ENCODE measurements at places on chromosomes 5 and 9.

- DNase-seq = no peak
- H3K4me3 ChIP-seq = no peak overlapping the region
- H3K4me1 ChIP-seq = no peaks in the 10 kb centered on the region
- no peaks in the 10 kb centered on the region for H3K36me3 ChIP-seq
- H3K27me3 ChIP-seq = no peaks in the 10 kb centered on the region
- H3K27ac ChIP-seq = no peak overlapping the region
These were observed 28.1 kb upstream of the HRH2 start for GRCh38 chr5:175629793-175630192.

GRCh38 chr9:22446589-22446949, at the start of gene DMRTA1:
TSS of gene DMRTA1 (plus strand) at chr9:22446824. CDS start at chr9:22447066, 242 bp downstream.
- no peaks in the 10 kb centered on the region for H3K36me3 ChIP-seq
- H3K4me1 ChIP-seq = no peaks in the 10 kb centered on the region
- DNase-seq = peak; percentile 84
- peak within 1 kb of the TSS; percentile 77 for H3K4me3 ChIP-seq
- no peak within 1 kb of the TSS for H3K27ac ChIP-seq
- no peaks in the 10 kb centered on the region for H3K27me3 ChIP-seq

DNA sequence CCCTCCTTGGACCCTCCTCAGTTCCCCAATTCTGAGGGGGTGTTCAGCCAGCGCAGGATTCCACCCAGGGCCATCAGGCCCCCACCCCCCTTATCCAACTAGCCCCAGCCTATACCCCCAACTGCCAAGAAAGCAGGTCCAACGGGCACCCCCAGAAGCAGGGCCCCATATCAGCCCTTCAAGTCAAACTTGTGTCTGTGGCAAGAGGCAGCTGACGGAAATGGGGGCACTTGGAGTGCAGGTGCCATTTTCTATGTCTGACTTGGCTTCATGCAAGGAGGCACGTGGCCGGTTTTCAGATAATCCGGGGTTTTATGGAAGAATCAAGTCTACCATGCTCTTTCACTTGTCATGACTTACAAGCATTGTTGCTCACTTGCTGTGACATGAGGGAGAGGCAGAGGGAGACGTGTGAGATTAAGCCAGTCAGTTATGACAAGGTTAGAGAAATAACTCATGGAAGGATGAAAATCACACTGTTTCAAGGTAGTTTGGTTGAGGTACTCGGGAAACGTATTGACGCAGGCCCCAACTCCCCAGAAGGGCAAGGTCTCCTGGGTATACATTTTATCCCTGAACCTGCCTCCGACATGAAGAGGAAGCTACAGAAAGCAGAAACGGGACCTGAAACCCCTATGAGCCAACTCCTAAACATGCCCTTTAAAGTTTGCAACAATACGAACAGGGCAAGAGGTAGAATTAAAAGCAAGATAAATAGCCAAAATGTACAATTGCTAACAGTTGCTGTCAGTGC, 26.5 kb upstream of the CLPTM1L start:
- peaks cover 43% of the 10 kb centered on the region for H3K4me1 ChIP-seq
- no peak overlapping the region for H3K4me3 ChIP-seq
- H3K27me3 ChIP-seq = no peaks in the 10 kb centered on the region
- no peak for DNase-seq
- H3K36me3 ChIP-seq = no peaks in the 10 kb centered on the region
- H3K27ac ChIP-seq = no peak overlapping the region

DNA sequence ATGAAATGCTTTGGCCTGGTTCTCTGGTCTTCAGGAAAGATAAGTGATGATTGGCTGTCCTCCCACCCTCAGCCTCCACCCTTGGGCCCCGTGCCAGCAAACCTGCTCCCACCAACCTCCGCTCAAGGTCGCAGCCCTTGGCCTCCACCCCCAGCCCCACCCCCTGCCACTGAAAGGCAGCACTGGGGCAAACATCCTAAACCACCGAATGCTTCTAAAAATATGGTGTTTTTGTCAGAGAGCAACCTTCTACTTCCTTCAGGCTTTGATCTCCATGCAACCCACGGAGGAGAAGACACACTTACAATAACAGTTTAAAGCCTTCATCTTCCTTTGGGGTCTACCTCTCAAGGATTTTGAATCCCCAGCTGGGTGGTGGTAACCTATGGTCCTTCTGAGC, 24.0 kb upstream of the TCF7 start:
- no peaks in the 10 kb centered on the region for H3K36me3 ChIP-seq
- no peak for DNase-seq
- no peak overlapping the region for H3K4me3 ChIP-seq

DNA sequence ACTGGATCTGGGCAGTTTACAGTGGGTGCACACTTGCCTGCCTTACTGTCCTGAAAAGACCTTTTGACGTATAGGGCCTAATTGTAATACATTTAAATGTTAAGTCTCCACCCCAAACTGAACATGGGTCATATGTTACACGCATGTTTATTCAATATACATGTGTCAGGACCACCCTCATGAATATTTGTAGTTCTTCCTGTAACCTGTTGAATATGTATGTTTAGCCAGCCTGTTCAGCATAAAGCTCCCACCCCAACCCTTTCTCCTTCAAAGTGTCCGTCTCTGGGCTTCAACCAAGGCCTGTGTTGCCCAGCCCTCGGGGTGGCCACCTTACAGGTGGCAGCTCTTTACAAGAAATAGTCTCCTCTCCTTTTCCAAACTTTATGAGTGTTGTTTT, 180.9 kb upstream of the DAP start:
- no peaks in the 10 kb centered on the region for H3K4me1 ChIP-seq
- H3K4me3 ChIP-seq = no peak overlapping the region
- H3K36me3 ChIP-seq = no peaks in the 10 kb centered on the region
- DNase-seq = no peak
- no peaks in the 10 kb centered on the region for H3K27me3 ChIP-seq
- H3K27ac ChIP-seq = no peak overlapping the region

DNA sequence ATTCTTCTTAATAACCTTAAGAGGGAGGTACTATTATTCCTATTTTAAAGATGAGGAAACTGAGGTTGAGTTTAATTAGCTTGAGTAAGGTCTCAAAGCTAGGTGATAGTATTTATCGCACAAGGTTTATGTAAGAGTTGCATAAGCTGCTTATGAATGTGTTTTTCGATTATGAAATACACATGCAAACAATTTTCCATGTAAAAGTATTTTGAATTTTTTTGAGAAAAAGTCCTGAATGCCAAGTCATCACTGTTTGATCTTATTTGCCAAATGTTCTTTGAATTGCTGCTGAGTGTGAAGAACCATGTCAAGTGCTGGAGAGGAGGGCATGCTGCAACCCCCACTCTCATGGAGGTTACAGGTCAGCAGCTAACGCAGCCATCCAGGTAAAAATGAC, 174.4 kb downstream of the CARTPT start:
- peaks cover 7% of the 10 kb centered on the region for H3K4me1 ChIP-seq
- H3K27me3 ChIP-seq = no peaks in the 10 kb centered on the region
- H3K36me3 ChIP-seq = no peaks in the 10 kb centered on the region
- no peak for DNase-seq

DNA sequence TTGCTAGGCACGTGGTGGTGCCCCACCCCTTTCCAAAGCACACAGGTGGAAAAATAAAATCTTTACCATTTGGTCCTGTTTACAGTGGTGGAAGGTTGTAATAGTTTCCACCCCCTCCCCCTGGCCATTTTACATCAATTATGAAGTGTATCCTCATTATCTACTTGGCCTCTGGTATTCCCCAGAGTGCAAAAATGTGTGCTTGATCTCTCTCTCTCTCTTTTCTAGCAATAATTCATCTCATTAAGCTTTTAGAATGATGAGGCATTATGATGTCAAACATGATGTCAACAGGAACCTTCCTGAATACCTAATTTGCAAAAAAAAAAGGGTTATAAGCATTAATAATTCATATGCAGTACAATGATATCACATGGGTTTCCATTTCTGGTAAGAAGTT, 3.1 kb downstream of the PDE8B start:
- no peak overlapping the region for H3K27ac ChIP-seq
- H3K27me3 ChIP-seq = peaks cover 13% of the 10 kb centered on the region
- H3K4me3 ChIP-seq = no peak overlapping the region

DNA sequence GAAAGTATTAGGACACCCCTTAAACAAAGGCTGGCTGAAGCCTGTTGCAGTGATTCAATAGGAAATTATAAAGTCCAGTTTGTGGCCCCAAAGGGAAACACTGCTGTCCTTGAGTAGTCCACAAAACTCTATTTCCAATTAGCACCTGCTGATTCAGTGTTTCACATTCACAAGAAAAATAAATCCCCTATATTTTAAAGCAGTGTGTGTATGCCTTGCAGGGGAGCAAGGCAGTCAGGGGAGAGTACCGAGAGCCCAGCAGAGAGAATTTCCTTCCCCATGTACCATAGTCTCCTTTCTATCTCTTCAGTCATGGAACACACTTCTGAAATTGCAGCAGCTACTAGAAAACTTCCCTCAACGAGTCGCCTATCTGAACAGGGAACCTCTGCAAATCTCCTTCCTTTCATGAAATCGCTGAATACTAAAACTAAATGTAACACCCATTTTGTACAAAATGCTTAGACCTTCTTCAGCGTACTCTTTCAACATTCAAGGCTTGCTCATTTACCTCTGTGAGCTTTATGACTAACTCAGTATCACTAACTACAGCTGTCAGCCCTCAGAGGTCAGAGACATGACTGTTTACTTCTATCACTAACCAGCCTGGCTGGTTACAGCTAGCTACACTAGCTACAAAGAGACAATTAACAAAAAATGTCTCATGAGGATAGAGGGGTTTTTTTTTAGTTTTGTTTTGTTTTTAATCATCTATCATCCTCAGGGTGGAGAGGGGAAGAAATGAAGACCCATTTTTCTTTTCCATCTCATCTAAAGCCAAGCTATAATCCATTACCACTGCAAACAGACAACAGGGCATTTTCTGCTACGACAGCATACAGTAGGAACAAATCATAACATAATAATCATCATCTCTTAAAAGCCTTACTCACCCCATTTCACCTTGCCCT, 188.7 kb downstream of the EBF1 start:
- no peaks in the 10 kb centered on the region for H3K36me3 ChIP-seq
- DNase-seq = no peak
- no peak overlapping the region for H3K27ac ChIP-seq
- no peak overlapping the region for H3K4me3 ChIP-seq

DNA sequence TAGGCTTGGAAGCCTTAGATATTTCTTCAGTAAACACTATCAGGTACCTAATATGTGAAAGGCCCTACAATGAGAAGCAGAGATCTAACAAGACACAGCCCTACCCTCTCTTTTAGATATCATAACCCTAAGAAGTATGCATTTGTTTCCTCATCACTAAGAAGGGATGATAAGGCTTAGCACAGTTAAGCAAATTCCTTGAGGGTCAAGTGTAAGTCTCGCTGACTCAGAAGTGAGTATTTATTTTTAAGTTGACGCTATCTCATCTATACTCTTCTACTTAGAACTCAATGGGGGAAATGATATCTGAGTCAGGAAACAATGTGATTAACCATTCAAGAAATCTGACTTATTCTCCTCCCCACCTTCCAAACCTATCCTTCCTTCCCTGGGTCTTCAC, 149.7 kb downstream of the ESM1 start:
- no peaks in the 10 kb centered on the region for H3K36me3 ChIP-seq
- H3K27ac ChIP-seq = no peak overlapping the region
- H3K4me3 ChIP-seq = no peak overlapping the region

DNA sequence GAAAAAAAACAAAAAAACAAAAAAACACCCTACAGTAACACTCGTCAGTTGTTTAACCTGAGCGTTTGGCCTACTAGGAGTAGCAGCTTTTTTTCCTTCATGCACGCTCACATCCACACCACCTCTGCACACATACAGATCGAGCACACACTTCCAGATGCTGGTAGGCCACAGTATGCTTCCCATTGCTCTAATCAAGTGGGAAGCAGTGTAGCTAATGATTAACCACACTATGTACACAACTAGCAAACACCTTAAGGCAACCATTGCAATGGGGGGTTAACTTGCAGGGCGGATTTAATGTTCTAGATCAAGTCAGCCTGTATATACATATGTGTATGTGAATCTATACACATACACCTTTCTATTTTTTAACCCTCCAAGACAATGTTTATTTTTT, 65.5 kb upstream of the GLRX start:
- no peaks in the 10 kb centered on the region for H3K36me3 ChIP-seq
- H3K4me1 ChIP-seq = no peaks in the 10 kb centered on the region
- DNase-seq = no peak
- no peak overlapping the region for H3K27ac ChIP-seq
- H3K27me3 ChIP-seq = no peaks in the 10 kb centered on the region
- H3K4me3 ChIP-seq = no peak overlapping the region

GRCh38 chr9:99000476-99001395, 57.0 kb downstream of the COL15A1 start:
- no peaks in the 10 kb centered on the region for H3K36me3 ChIP-seq
- peaks cover 4% of the 10 kb centered on the region for H3K4me1 ChIP-seq
- DNase-seq = peak; percentile 52
- no peak overlapping the region for H3K27ac ChIP-seq
- no peaks in the 10 kb centered on the region for H3K27me3 ChIP-seq

DNA sequence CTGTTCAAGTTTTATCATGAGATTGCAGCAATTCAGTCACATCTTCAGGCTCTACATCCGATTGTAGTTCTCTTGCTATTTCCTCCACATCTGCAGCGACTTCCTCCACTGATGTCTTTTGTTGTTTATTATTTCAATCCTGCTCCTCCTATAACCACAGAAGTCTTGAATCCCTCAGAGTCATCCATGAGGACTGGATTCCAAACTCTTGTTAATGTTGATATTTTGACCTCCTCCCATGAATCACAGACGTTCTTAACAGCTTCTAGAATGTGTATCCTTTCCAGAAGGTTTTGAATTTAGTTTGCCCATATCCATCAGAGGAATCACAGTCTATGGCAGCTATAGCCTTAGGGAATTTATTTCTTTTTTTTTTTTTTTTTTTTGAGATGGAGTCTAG, 3.6 kb downstream of the FBXO38 start:
- no peaks in the 10 kb centered on the region for H3K27me3 ChIP-seq
- H3K36me3 ChIP-seq = peaks cover 7% of the 10 kb centered on the region
- H3K4me3 ChIP-seq = no peak overlapping the region
- DNase-seq = no peak

GRCh38 chr5:123014689-123015088, 21.8 kb downstream of the PPIC start:
- no peaks in the 10 kb centered on the region for H3K27me3 ChIP-seq
- H3K4me1 ChIP-seq = no peaks in the 10 kb centered on the region

DNA sequence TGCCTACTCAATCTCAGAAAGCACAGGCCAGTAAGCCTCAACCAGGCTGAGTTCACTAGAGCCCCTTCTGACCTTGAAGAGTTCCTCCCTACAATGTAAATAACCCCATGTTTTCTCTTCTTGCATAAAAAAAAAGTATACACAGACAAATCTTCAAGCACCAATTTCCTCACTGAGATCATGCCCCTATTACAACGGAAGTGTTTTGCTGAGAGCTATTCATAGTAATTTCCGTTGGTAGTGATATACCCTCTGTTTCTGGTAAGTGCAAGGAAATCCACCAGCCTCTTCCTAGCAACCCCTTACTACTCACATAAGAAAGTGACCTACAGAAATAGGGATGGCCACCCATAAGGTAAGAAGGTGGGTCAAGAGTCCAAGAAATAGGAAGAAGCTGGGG, 76.4 kb upstream of the TARS1 start:
- peaks cover 3% of the 10 kb centered on the region for H3K4me1 ChIP-seq
- no peak for DNase-seq
- H3K27me3 ChIP-seq = no peaks in the 10 kb centered on the region
- H3K27ac ChIP-seq = peak overlapping the region; percentile 52

GRCh38 chr5:6734243-6734700, 21.0 kb downstream of the TENT4A start:
- DNase-seq = no peak
- no peaks in the 10 kb centered on the region for H3K27me3 ChIP-seq
- peaks cover 25% of the 10 kb centered on the region for H3K4me1 ChIP-seq
- H3K27ac ChIP-seq = no peak overlapping the region
- peaks cover 5% of the 10 kb centered on the region for H3K36me3 ChIP-seq

Data from lung (tissue), 17 donors.